ENCODE measurements at places on chromosomes 2 and 18.

DNA sequence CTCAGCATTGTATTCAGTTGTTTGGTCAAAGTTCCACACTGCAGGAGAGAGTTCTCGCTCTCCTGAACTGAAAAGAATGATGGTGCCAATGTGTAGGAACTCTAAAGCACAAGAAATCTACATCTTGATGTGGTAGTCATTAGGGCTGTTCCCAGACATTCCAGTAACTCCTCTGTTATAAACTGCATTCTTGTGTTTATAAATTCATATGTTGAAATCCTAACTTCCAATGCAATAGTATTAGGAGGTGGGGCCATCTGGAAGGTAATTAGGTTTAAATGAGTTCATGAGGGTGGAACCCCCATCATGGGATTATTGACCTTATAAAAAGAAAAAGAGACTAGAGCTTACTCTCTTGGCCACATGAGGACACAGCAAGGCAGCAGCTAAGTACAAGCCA is 239.6 kb downstream of the CDH20 start:
- DNase-seq: no peak

GRCh38 chr2:64327510-64328414 is 126.2 kb upstream of the LGALSL start:
- peak; percentile 15 for DNase-seq

- no peak for DNase-seq
Measured at GRCh38 chr18:11801573-11801972, 49.6 kb upstream of the CHMP1B start.

GRCh38 chr2:149271575-149271974 is 58.8 kb upstream of the LYPD6 start:
- DNase-seq: no peak

DNA sequence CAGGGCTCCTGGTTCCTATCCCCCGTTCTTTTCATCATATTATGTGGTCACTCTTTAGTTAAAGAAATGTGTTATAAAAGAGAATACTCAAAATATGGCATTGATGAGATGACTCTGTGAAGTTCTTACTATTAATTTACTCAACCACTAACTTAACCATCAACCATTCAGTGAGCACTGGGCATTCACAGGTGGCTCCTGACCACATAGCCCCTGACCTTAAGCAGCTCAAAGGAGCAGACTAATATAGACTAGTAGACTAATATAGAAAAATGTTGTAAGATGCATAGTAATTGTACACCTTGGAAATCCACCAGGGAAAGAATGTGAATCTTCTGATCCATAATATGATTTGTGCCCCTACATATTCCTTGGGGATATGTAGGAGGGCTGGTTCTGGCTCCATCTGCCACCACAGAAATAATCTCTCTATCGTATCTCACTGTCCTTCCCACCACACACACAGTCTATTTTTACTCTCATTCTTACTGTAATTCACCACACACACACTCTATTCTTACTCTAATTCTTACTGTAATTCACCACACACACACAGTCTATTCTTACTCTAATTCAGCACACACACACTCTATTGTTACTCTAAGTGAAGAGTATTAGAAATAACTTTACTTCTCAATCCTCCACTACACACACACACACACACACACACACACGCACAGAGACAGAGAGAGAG is 188.9 kb upstream of the ITGA4 start:
- DNase-seq: no peak

DNA sequence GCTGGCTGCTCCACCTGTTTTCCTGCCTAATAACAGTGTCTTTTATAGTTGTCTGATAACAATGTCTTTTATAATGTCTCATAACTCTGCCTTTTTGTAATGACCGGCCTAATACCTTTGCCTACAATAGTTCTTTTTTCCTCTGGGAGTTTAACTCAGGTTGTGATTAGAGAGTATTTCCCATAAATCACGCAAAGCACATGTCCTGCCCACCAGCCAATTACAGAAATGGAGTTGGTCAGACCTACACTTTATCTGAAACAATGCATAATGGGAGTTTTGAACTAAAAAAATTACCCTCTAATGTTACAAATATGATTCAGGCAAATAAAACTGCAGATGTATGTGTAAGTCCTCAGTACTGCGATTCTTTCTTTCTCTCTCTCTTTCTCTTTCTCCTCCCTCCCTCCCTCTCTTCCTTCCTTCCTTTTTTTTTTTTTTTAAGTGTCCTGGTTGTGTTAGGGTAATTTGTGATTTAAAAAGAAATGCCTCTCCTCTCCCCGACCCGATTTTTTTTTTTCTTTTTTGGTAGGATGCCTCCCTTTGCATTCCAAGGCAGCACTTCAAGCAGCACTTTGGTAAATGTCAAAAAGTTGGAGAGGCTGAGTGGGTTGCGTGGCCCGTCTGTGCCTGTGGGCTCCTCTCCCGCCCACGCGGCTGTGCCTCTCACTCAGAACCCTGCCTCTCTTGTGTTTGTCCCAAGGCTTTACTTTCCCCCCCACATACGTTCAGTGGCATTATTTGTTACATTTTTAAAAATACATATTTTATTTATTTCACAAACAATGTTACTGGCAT is 147.3 kb downstream of the AGAP1 start:
- no peak for DNase-seq

- DNase-seq: no peak
Measured at GRCh38 chr2:109376115-109376514, 237.7 kb downstream of the SEPTIN10 start.

GRCh38 chr2:27653397-27653796 is 10.0 kb downstream of the SUPT7L start:
- no peak for DNase-seq

DNA sequence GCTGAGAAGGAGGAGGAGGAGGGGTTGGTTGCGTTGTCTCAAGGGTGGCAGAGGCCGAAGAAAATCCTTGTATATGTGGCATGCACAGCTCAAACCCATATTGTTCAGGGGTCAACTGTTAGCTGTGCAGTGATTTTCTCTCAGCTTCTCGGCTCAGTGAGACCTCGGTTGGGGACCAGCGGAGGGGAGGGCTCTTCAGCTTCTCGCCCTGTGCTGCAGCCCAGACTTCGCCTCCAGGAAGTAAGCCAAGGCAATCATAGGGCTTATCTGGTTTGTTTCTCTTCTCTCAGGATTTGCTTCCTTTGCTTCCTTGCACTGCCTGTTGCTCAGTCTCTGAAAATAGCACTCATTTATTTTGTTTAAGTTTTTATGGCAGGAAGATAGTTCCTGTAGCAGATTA is 85.5 kb downstream of the SOWAHC start:
- no peak for DNase-seq

- no peak for DNase-seq
Measured at GRCh38 chr2:195620501-195620900, 36.5 kb upstream of the SLC39A10 start.

DNA sequence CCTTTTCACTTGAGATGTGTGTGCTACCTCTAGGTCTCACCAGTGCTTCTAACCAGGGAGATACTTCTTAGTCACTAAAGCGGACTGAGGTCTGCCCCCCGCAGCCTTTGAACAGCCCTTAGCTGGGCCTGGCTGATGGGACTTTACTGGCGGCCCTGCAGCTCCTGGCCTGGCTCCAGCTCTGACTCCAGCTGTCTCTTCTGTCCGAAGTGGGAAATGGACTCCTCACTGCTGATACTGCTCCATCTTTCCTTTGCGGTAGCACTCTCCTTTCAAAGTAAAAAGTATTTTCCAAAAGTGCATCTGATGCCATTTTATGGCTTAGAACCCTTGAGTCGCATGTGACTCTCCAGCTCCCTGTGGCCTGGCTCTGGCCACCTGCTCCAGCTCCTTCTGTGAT is 64.5 kb downstream of the ATP9B start:
- DNase-seq: no peak

- no peak for DNase-seq
Measured at GRCh38 chr18:49167084-49167483, 216.3 kb upstream of the SMAD7 start.

- DNase-seq: no peak
Measured at GRCh38 chr2:158835431-158835830, 40.3 kb downstream of the DAPL1 start.

GRCh38 chr18:75351409-75351808 is 76.1 kb downstream of the SMIM21 start:
- no peak for DNase-seq

GRCh38 chr2:202037086-202037485 is 3.4 kb downstream of the FZD7 start:
- DNase-seq: no peak

DNA sequence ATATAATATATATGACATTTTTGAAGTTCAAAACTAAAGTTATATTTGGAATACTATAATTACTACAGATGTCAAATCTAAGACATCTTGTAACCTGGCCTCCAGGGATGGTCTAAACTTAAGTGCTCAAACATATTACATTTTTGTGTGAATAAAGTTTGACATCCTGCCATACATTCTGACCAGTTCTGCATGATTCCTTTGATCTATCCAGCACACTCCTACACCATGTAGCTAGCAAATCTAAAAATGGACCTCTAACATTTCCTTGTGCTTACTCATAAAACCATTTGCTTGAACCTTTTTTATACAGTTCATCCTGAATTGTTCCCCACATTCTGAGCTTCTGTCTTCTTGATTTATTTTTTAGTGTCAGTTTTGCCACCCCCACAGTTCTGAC is 294.3 kb upstream of the ZNF804A start:
- no peak for DNase-seq

- DNase-seq: no peak
Measured at GRCh38 chr2:76997296-76997695, 524.9 kb downstream of the LRRTM4 start.

DNA sequence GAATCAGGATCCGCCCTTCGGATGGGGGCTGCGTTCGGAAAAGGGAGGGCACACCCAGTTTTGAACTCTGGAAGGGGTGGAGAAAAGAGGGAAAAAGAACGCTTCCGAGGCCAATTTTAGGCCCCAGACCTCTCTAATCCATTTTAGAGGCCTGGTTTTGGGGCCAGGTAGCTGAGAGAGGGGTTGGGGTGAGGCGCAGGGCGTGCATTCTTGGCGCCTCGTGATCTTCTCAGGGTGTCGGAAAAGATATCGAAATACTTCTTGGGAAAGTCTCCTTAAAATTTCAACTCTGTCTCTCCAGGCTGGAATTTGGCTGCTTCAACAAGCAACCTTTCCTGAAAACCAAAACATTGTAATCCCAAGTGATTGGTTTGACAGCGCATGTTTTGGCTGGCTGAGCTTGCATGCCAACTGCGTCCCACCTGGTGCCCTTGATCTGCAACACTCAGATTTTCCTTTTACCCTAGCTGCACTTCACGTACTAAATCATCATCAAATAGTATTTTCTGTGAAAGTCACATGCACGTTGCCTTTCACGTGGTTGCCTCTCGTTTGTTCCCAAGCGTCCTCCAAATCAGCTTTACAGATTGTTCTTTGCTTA is 864 bp upstream of the XPO1 start:
- DNase-seq: peak; percentile 20

DNA sequence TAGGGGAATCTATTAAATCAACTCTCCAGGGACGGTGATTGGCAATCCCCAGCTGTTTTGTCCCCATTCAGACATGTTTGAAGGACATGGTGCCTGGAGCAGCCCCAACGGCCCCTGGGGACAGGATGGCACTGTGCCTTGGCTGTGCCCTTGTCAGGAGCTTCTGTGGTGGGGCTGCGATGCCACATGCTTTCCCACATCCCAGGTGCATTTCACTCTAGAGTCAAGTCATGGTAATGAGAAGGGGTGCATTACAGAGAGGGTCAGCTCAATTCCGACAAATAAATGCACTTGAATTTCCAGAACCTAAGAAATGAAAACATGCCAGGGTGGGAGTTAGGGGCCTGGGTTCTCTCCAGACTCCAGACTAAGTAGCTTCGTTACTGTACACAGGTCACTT is 289.4 kb upstream of the PXDN start:
- no peak for DNase-seq

DNA sequence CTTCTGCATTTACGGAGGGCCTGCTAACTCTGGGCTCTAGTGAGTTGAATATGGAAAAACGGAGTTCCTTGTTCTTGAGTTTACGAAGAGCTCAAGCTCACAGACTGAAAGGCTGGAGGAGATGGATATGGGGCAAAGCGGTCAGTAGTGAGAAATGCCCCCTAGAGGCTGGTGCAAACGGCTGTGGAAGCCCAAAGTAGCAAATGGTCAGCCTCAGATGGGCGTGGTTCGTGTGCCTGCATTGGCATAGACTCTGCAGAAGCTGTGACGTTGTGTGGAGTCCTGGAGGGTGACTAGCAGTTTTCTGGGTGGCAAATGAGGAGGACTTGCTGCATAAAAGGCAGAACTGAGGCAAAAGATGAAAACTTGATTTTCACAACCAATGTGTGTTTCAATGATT is 93.6 kb upstream of the TWIST2 start:
- DNase-seq: no peak

GRCh38 chr2:14256890-14257289 is 375.6 kb upstream of the LRATD1 start:
- no peak for DNase-seq

- no peak for DNase-seq
Measured at GRCh38 chr2:46229134-46230063, 67.8 kb upstream of the EPAS1 start.
